Right lung (tissue), 10 donors: ENCODE measurements at places on chromosomes 5 and 9. TPM values are rescaled to one million over a fixed set of nuclear protein-coding genes. Genes with fewer than 3 reads are reported as not detected.

GRCh38 chr9:98380065-98380681, 124.7 kb upstream of the TBC1D2 start:
- DNase-seq, result no peak

Gene RABL6
- 55.2 TPM for polyA plus RNA-seq

DNA sequence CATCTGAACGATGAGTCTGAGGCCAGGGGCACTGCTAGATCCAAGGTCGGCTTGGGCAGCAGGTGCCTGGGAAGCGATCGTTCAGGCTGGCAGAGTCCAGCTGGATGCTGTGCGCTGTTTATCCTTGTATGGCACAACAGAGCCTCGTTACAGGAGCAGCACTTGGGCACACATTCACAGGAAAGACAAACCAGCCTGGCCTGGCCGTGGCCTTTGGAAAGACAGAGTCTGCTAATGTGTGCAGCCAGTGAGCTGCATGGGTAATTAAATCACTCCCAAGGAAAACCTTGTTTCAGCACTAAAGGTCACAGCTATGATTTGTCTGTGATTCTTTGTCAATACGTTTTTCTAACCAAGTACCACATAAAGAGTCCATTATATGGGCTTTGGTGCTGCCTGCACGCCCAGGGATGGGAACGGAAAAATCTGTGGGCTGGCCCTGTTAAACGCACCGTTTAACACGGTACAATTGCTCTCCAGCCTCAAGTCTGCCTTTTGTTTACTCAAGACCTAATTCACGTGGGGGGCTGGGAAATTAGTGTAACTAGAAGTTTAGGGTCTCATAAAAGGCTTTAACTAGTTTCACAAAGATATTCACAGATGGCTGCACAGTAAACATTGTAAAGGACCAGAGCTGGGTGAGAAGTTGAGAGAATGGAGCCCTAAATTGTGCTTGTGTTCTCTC, 509.3 kb downstream of the KDM4C start:
- DNase-seq, result no peak

DNA sequence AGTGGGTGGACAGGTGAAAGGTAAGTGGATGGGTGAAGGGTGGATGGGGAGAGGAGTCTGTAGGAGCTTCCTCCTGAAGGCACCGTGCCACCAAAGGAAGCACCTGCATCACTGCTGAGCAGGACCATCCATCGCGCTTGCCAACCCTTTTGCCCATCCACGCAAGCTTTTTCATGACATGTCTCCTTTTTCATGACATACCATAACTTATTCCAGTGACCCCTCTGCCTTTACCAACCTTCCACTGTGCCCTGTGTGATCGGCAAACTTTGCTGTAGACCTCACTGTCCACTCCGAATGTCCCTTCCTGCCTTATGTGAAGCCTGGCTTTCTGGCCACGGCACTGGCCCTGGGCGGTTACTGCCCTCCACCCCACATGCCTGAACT, 13.4 kb downstream of the FLT4 start:
- no peak for DNase-seq

Gene PRR16
- polyA plus RNA-seq, result 13.9 TPM

Gene FCN2
- polyA plus RNA-seq, result not detected

DNA sequence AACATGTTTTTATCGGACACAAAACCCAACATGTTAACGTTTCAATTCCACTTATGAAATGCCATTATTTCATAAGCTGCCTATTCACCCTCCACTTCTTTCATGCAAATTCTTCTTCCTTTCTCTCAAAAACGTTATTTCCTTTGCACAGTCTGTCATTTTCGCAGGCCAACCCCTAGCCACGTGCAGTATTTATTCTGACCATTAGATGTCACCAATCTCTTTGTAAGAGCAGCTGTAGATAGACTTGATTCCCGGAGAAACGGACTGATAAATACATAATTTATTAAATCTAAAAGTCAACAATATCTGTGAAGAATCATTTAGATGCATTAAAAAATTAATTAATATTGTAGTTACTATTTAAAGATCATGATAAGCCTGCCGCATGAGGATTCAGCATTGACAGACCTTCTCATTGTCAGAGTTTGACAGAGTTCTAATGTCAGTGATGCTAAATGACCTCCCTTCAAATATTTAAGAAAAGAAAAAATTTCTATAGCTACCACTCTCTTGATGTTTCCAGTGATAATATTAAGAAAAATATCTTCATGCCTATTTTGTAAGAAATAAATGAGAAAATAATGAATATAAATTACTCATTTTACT, 933.6 kb downstream of the CDH12 start:
- DNase-seq, result peak; percentile 42

Gene CNOT6
- 51.3 TPM for polyA plus RNA-seq

- no peak for DNase-seq
These were observed 72.2 kb downstream of the LHFPL2 start for GRCh38 chr5:78576376-78576775.

Gene PDGFRB
- 206 TPM for polyA plus RNA-seq

DNA sequence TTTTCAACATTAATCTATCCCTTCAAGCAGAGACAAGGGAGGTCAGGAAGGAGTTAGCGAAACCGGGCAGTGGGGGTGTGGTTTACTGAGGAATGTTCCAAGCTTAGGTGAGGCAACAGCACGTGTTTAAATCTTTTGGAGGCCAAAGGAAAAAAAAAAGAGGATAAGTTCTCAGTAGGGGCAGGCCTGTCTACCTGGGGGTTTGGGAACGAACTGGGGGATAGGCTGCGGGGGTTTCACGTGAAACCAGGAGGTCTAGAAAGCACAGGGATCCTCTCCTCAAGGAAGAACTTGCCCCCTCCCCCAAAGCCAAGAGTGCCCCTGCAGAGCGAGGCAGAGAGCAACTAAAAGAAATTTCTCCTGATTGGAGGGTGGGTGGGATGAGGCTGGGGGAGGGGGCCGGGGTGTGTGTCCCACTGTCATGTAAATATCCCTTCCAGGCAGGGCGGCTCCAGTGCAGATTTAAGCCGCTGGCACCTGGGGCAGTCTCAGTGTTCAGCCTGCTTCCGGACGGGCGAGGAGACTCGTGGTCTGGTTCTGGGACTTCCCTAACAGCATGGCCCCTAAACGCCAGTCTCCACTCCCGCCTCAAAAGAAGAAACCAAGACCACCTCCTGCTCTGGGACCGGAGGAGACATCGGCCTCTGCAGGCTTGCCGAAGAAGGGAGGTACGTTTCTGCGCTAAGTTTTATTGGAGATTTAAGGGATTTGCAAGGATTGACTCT, 5.5 kb upstream of the SET start:
- DNase-seq, result peak; percentile 35

Gene ARHGEF37
- 4.2 TPM for polyA plus RNA-seq

Gene OR1J2
- polyA plus RNA-seq, result not detected

DNA sequence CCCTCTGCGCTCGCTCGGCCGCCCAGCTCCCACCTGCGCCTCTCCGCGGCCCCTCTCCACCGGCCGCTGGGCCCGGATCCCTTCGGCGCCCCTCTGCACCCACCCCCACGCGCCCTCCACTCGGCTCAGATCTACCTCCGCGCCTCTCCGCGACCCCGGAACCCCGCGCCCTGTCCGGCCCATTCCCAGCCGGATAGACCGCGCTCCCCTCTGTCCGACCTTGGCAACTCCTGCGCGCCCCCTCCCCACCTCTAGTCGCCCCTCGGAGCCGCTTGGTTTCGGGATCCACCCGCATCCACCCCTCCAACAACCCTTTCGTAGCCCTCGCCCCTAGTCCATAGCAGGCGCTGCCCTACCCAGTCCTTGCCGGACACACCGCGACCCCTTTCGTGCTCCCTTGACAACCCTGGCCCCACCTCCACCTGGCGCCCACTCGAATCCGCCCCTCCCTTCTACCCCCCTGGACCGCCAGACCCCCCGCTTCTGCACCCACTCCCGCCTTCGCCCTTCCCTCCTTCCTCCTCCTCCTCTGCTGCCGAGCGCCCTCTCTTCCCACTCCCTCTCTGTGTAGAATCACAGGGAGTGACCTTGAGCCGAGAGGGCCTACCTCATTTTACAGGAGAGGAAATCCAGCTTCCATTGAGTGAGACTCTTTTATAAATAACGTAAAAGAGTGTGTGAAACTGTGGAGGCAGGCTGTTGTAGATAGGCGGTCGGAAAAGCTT, 525 bp upstream of the AK3 start:
- DNase-seq, result peak; percentile 33

Gene PPP3R2
- polyA plus RNA-seq, result not detected
